ENCODE measurements at places on chromosomes 2 and 18.

DNA sequence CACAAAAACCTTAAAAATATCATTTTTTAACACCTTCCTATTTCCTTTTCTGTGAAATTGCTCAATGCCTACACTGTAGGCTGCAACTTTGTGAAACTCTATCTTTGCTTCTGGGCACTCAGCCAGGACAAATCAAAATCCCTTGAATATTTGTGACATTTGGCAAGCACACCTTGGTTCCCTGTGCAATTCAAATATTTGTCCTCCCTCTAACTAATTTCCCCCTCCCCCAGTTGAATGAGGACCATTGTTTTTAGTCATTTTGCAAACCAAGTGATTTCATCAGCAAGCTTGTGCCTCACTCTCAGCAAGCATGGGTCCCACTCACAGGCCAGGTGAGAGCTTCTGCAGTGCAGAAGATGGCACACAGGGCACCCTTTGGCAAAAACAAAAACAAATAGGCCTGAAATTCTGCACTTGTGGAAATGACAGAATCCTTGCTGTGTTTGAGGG, 541.5 kb downstream of the CNTNAP5 start:
- no peak for DNase-seq

DNA sequence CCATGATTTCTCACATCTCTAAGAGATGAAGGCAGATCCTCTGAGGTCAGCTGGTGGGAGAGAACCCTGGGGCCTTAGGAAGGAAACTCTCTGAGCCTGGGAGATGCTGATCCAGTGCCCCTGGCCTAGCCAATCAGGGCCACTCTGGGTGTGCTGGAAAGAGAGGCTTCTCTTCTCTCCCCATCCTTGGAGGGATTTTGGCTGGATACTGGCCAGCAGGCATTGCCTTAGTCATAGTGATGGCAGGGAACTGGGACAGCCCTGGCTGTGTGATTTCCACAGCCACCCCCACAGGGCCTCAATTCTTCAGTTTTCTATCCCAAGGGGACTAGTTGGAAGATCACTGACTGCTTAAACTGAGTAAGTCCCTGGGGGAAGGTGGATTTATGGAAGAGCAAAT, 26.6 kb upstream of the PLB1 start:
- DNase-seq: peak; percentile 77

DNA sequence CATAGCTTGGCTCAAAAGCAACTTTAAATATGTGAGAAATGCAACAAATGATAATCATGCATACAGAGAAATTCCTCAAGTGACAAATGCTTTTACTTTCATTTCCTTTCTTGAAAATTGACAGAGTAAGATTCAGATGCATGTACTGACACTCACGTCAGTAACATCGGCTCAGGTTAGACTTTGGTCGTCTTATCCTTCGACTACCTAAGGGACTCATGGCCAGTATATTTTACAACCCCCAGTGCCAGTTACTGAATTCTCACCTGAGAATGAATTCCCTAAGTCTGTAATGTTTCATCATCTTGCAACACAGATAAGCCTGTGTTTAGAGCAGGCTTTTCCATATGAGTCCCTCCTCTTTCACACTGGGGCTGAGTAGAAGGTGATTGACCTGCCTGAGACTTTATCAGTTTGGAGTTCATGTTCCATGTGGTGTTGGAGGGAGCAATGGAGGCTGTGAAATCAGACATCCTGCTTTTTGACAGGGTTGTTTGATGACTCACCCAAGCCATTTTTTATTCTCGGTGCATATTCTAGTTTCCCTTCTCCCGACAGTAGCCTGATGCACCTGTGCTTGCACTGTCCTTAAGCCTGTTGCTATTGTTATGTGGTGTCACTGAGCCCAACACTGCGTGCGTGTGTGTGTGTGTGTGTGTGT, 30.5 kb upstream of the ATP8B1 start:
- DNase-seq: peak; percentile 20

DNA sequence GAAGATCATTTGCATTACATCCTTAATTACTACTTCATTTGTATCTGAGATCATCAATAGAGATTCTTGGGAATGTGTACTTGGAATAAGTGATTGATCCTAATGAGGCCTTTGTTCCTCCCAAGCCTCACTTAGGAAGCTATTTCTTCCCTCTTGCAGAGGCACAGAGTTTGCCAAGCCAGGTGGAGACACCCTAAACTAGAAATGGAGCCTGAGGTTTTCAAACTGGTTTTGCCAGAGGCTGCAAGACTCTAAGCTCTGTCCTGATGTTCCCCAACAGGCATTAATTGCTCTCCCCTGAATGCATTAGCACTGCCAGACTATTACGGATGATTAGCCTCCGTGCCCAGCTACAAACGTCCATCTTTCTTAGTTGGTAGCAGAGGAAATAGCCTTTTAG, 125.2 kb upstream of the LGALSL start:
- DNase-seq: no peak

DNA sequence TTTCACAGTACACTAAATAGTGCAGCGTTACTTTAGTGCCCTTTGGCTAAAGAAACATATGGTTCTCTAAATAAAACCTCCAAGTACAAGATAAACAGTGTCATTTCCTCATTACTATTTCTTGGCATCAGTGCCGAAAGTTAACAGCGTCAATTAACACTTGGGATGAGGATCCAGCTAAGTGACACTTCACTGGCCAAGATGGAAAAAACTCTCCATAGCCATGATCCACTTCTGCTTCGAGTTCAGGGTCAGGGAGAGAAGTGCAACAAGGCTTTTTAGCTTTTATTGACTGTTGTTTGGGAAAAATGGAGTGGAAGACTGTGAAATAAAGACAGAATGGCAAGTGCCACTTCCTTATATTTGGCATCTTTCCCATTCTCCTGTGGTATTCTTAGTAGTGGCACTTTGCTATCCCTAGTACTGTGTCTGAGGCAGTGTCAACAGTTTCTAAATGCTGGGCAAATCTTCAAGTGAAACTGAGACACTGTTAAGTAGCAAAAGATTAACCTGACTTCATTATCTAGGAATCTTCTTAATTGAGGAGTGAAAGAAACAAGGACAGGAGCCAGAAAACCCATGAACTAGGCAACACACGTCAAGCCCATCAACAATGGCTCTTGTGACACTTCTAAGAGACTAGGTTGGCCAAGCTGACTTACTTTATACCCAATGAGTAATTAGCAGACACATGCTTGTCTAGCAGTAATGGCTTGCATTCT, 222.5 kb upstream of the SESTD1 start:
- no peak for DNase-seq

DNA sequence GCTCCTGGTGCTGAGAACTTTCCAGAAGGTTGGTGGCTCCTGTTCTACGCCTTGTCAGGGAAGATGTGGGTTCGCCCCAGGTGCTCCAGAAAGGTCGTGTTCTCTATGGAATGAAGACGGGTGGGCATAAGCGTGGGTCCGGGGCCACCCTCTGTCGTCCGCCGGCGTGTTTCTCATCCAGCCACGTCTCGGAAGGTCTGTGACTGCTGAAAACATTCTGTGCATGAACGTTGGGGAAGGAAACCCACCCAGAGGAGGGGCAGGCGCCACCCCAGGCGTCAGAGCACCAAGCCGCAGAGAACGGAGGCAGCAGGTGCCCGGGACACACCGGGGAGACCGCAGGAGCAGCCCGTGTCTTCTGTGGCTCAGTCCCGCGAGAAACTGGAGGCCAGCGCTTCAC, 118.2 kb downstream of the RTP5 start:
- DNase-seq: no peak

- DNase-seq: no peak
Measured at GRCh38 chr2:148824190-148824589, 50.8 kb upstream of the KIF5C start.

DNA sequence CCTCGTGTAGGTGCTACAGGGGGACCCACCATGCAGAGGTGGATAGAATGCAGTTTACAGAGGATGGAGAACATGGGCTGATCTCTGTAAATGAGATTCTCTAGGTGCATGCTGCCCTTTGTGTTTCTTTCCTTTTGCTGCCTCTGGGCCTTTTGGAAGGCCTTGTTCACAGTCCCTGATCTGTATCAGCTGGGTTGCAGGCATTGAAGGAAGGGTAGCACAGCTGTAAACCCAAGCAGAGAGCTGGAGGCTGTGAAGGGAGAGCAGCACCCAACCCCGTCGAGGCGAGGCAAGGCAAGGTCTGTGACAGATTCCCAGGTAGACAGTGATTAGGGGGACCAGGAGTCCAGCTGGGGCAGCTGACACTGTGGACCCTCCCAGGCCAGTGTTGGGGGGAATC, 56.1 kb upstream of the SOS1 start:
- DNase-seq: no peak

DNA sequence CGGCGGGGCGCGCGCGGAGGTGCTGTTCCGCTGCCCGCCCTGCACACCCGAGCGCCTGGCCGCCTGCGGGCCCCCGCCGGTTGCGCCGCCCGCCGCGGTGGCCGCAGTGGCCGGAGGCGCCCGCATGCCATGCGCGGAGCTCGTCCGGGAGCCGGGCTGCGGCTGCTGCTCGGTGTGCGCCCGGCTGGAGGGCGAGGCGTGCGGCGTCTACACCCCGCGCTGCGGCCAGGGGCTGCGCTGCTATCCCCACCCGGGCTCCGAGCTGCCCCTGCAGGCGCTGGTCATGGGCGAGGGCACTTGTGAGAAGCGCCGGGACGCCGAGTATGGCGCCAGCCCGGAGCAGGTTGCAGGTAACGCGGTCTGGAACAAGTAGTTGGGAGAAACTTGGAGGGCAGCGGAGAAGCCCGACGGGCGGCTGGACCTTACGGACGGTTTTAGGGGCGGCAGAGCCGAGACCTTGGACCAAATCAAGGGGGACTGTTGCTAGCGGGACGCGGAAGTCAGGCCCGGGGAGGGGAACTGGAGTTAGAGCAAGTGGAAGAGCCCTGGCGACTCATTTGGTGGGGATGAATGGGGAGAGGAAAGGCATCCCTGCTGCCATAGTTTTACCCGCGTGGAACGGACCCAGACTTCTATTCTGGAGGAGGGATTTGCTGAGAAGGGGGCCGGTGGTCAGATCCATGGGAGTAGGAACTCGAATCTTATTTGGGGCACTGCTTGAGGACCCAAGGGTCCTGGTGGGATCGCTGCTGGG, 573 bp downstream of the IGFBP2 start:
- DNase-seq: no peak

- no peak for DNase-seq
Measured at GRCh38 chr2:206982360-206982955, 43.1 kb downstream of the CPO start.

DNA sequence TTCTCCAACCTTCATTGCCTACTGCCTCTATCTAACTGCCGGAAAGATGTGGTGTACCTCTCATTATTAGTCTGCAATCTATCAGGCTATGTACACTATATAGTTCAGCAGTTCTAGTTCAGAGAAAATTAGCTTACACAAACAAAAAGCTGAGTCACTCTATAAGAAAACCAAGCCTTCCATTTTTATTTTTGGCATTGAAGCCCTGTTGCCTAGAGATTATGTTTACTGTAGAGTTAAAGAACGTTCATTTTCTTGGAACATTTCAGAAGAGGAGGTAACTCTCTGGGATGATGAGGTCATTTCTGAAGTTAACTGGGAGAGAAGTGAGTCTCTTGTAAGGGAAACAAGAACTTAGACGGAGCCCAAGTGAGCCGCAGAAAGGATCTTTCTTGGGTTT, 133.5 kb downstream of the FAM124B start:
- DNase-seq: peak; percentile 94

- no peak for DNase-seq
Measured at GRCh38 chr2:38149531-38149930, 73.6 kb upstream of the CYP1B1 start.

DNA sequence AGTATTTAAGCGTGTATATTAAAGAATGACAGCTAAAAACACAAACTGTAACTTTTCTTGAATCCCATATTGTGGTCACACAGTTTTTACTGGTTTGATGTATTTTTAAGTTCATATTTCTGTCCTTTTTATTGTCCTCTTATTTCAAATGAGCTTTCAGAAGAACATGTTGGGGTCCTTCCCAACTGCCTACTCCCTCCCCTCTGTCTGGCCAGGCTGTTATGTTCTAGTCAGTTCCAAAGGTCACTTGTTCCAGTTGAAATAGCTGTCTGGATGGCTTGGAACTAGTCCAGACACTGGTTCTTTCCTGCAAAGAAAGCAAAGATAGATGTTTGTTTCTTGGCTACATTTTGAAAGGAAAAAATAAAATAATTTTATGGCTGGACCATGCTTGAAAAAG, 306.9 kb downstream of the GULP1 start:
- no peak for DNase-seq

DNA sequence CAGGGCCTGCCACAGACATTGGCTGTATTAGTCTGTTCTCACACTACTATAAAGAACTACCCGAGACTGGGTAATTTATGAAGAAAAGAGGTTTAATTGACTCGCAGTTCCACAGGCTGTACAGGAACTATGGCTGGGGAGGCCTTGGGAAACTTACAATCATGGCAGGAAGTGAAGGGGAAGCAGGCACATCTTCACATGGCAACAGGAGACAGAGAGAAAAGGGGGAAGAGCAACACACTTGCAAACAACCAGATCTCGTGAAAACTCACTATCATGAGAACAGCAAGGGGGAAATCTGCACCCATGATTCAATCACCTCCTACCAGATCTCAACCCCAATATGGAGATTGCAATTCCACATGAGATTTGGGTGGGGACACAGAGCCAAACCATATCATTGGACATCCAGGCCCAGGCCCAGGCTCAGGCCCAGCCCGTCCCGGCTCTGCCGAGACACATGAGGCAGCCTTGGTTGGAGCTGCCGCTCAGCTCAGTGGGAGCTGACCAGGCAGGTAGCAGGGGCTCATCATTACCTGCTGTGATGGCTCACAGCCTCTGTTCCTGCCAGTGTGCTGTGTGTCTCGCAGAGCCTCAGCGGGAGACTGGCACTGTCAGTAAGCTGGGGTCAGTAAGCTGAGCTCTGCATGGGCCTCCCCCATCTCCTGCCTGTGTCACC, 8.6 kb upstream of the RALB start:
- DNase-seq: no peak

DNA sequence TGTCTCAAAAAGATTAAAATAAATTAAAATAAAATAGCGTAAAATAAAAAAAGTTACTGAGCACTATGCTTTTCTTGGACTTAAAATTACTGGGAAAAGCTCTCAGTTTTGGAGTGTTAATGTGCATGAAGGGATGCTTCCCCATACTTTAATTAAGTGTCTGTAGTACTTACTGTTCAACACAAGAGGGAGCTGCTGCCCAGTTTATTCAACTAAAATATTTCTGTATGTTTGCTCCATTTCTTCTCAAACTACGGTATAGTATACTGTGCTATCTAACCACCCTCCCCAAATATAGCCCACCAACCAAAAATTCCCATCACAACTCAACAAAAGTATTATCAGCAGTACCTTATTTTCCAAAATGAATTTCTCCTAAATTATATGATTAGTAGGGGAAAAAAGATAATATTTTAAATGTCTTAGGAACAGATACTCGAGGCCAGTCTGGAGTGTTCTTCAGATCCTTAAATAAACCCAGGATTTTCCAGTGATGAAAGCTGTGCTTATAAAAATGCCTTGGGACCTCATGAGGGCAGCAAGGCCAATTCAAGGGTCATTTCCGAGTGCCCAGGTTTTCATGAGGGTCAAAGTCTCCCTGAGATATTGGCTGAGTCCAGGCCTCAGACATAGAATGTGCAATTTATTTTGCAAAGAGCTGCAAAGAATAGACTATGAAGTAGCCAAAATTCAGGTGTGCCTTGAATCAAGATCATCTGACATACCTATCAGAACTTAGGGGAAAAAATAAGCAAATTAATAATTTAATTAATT, 64.1 kb downstream of the CHRNA1 start:
- DNase-seq: peak; percentile 63
